ENCODE measurements at places on chromosomes 5 and 9.

- DNase-seq, result no peak
Observed at GRCh38 chr5:16033187-16033925, 146.2 kb downstream of the MARCHF11 start.

DNA sequence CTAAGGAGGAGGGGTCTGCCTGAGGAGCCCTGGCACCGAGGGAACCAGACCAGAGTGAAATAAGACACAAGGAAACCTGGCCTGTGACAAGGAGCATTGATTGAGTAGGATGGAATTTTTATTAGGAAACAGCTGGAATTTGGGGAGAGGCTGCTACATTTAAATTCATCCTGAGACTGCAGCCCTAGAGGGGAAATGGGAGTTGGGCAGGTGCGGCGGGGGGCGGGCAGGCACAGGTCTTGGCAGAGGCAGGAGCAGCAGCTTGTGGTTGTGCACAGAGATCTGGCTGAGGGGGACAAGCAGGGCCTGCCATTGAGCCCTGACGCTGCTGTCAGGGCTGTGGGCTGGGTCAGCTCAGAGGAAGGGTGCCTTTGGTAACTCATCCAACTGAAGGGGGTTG lies 71.6 kb downstream of the PCDH1 start:
- no peak for DNase-seq

DNA sequence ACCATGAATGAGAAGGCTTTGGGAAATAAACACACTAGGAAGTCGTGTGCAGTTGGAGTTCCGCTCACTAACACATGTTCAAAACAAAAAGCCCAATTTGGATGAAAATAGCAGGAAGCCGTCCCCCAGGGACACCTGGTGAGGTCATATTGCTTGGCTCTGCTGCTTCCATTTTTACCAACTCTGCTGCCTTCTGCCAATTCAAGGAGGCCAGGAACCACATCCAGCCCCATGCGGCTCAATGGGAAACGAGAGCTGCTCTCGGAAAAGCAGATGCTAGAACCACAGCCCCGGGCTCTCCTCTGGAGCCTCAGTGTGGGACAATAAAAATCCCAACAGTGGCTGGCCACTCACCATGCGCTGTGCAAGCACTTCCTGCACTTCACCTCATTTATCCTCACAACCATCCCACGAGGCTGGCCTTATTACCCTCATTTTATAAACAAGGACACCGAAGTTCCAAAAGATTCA lies 13.4 kb downstream of the ADAM19 start:
- no peak for DNase-seq

DNA sequence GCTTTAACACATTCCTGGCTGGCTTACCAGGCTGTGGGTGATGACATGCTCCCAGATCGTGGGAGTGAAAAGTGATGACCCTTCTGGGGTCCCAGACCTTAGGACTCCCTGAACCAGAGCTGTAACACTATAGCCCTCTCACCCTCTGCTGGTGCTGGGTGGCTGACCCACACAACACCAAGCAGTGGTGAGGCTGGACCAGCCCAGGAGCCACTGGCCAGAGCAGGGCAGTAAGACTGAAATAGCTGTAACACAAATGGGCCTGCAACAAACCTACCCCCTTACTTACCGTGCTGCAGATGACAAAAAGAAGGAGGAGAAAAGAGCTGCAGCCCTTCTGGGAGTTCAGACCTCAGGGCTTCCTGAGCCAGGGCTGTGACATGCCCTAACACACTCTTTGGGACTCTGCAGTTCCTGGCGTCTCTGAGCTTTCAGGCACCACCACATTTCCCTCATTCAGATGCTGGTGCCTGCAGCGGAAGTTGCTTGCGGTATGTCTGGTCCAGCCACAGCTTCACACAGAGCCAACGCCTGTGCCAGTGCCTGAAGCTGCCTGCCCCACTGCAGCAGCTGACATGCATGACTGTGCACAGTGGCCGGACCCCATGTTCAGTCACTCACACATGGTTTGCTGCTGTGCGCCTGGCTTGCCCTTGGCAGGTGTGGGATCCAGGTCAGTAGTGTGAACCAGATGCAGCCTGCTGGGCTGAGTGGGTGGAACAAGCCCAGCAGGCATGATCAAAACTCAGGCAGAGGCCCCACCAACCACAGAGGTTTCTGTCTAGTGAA lies 1247.4 kb downstream of the EFNA5 start:
- no peak for DNase-seq

DNA sequence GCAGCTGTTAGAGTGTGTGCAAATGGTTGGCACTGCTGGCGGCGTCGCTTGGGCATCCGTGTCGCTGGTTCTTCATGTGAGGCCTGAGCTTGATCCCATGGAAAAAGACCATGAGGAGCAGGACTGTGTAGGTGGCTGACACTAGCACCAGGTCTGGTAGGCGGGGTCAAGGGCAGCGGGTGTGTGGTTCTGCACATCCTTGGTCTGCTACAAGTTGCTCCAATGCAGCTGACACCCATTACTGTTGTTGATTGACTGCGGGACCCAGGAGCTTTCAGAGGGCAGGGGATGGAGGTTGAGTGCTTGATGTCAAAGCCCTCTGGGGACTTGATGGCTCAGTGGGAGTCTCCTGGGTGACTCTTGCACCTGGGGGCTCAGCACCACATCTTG lies 29.0 kb upstream of the PITX1 start:
- DNase-seq, result no peak

GRCh38 chr5:110738503-110738811 lies 350 bp upstream of the SLC25A46 start:
- no peak for DNase-seq

DNA sequence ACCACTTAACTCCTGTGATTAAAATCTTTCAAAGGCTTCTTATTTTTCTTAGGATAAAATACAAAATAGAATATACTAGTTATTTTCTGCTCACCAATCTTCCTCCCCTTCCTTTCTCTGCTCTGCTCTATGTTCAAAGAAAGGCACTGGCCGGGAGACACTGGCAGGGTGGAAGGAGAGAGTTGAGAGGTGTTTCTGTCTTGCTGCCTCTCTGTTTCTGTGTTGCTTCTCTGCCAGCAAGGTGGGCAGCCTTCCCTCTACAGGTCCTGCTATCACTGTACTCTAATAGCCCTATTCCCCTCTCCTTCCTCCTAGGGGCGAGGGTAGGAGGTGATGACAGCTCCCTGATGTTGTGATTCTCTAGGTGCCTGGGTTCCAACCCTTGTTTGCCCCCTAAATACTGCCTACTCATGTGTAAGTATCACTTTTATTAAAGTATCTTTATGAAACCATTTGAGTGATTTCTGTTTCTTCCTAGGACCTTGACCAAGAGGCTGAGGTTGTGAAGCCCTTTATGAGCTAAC lies 515.1 kb downstream of the TLE4 start:
- DNase-seq, result no peak

- DNase-seq, result no peak
Observed at GRCh38 chr5:94691949-94692348, 73.5 kb downstream of the SLF1 start.

GRCh38 chr5:8842971-8843551 lies 702.8 kb downstream of the SEMA5A start:
- DNase-seq, result no peak

- no peak for DNase-seq
Observed at GRCh38 chr5:180294913-180295555, 3.2 kb upstream of the MAPK9 start.

- no peak for DNase-seq
Observed at GRCh38 chr5:154110716-154111115, 71.9 kb downstream of the MFAP3 start.

DNA sequence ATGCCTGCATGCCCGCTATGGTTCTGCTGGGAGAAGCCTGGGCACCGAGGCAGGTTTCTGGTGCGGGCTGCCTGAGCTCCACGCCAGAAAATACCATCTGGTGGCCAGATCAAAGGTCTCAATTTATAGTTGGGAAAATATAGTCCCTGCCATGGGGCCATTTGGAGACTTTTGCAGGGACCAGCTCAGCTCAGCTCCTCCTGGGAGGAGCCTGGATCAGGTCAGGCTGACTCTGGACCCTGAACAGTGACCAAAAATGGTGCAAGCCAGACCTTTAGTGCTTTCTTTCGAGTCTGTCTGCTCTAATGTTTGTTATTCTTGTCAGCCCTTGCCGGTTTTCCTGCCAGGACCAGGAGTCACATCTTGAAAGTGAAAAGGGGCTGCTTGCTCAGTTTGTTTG lies 31.8 kb downstream of the HMCN2 start:
- DNase-seq, result no peak

DNA sequence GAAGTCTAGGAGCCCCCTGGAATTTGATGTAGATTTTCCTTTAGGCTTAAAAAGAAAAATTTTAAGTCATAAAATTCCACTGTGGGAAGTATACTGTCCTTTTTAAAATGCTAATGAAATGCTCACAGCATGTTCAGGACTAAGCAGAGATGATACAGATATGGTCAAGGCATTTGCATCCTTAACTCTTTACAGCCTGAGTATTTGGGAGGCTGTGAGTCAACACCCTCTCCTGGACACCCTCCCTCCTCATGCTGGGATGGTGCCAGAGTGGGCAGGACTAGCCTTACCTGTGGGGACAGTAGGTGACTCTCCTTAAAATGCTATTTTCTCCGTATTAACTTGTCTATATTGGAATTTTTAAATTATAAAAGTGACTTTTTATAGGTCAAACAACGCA lies 197.4 kb upstream of the ELL2 start:
- DNase-seq, result no peak

DNA sequence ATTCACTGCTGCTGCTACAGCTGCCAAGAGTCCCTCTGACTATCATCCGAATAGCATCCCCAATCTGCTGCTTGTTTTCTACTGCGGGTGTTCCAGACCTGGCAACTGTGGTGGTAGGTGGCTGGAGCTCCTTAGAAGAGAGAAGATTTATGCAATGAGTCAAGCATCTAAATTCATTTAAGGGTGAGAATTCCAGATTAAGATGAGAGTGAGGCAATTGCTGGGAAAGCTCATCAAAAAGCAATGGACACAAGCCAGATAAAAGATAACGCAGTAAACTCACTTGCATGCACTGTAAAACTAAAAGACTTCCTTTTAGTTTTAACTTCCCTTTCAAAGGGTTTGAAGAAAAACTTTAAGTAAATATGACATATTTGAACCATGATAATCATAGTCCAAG lies 3.9 kb downstream of the PLK2 start:
- no peak for DNase-seq

DNA sequence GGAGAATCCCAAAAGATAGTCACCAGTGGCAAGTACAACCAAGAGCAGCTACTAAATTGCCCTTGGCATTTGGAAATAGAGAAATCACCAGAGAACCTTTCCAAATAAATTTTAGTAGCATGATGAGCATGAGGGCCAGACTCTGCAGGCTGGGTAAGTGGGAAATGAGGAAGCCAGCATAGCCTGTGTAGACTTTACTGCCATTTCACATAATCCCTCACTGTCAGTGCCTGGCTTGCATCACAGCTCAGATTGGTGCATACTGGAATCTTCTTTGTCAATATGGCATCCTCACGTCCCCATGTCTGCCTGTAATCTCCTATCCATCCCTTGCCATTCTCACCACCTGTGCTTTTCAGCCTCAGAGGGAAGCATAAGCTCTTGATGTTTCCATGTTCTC lies 14.5 kb downstream of the GRAMD2B start:
- no peak for DNase-seq

- DNase-seq, result no peak
Observed at GRCh38 chr5:156456857-156457256, 129.9 kb downstream of the SGCD start.

- DNase-seq, result no peak
Observed at GRCh38 chr9:93259490-93260262, 75.7 kb downstream of the WNK2 start.

GRCh38 chr5:172541099-172541772 lies 86.9 kb upstream of the SH3PXD2B start:
- no peak for DNase-seq

GRCh38 chr9:34454571-34455065 lies 3.8 kb downstream of the FAM219A start:
- DNase-seq, result peak; percentile 54

- no peak for DNase-seq
Observed at GRCh38 chr9:107044872-107045271, 181.9 kb downstream of the ZNF462 start.

DNA sequence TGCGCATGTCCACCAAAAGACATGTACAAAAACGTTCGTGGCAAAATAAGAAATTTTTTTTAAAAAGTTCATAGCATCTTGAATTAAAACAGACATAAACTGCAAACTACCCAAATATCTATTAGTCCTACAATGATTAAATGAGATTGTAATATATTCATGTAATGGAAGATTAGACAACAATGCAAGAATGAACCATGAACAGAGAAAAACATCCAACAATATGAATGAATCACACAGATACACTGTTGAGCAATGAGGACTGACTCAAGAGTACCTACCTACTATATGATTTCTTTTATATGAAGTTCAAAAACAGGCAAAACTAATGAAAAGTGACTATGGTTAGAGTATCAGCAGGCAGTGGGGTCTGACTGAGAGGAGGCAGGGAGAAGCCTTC lies 17.9 kb upstream of the CTNNAL1 start:
- no peak for DNase-seq

DNA sequence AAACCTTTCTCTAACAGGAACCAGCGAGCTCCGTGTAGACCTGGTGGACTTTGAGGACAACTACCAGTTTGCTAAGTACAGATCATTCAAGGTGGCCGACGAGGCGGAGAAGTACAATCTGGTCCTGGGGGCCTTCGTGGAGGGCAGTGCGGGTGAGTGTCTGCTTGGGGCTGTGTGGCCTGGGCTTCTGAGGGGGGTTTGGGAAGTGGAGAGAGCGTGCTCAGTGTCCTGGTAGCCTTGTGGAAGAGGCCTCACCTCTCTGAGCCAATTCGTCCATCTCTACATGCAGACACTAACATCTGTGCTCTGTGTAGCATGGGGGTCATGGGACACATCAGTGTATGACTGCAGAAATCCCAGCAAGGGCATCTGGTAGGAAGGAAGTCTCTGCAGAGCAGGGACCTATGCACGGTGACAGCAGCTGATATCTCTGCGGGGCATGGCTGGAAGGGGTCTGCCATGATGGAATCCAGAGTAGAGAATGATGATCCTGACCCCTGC lies 5.9 kb downstream of the FCN2 start:
- DNase-seq, result no peak

DNA sequence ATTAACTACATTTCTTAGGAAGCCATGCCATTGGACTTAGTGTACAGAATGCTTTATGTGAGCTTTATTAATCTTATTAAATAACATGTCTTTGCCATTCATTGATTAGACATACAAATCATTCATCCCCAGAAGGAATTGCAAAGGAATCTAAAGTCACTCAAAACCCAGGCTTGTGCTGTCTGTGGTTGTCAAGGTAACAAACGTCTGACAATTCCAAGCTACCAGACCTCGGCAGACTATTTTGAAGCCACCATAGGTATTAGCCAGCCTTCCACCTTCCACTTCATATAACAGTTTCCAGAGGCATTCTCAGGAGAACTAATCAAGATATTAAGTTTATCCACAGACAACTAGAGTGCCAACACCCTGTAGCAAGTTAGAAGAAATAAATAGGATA lies 135.2 kb upstream of the TUSC1 start:
- no peak for DNase-seq

GRCh38 chr5:141121563-141121962 lies at the start of gene PCDHB4:
PCDHB4 (plus strand) TSS chr5:141121818; CDS start chr5:141121999, 181 bp downstream.
- DNase-seq, result no peak

DNA sequence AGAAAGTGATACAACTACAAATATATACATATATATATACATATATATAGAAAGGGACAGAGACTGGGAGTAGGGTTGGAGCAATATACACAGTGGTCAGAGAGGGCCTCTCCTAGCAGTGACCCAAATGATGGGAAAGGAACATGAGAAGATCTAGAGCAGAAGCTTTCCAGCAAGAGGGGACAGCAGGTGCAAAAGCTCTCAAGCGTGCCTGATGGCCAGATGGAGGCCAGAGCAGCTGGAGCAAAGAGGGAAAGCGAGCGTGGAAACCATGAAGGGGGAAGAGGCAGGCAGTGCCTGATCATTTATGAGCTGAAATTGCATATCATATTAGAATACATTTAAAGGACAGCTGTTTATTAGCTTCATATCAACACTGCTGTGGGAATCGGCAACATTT lies 7.6 kb upstream of the GRPEL2 start:
- no peak for DNase-seq

Data from HS-27A (cell line).